ENCODE measurements at places on chromosomes 13 and 19.
A peak's percentile ranks its signal among the peaks of the same experiment; 100 is the strongest.

DNA sequence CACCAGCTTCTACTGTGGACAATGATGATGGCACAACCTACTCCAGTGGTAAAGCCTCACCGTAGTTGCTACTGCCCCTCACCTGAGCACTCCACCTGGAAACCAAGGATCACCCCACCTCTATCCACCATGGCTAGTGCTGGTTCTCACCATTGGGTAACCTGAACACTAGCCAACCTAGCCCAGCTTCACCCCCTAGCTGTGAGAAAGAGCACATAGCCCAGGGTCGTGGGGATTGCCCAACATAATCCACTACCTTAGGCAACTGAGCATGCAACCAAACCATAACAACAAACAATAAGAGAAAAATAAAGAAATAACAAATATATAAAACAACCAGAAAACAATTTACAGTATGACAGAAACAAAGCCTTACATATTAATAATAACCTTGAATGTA, 560.1 kb downstream of the DIAPH3 start:
- DNase-seq, result no peak

DNA sequence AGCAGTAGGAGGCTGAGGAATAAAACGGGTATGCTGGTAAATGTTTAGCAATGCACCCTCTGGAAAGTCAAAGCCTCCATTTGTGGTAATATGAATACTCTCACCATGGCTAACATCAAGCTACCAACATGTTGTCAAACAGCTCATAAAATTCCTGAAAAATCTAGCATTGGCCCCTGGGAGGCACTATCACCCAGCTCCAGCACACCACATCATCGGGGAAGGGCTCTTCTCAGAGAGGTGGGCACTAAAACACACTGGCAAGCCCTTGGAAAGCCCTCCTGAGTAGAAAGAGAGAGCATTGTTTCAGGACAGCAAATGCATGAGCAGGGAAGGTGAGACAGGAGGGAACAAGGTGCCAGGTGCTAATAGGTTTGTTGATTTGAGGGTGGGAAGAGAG, 53.9 kb upstream of the FLT1 start:
- no peak for DNase-seq

DNA sequence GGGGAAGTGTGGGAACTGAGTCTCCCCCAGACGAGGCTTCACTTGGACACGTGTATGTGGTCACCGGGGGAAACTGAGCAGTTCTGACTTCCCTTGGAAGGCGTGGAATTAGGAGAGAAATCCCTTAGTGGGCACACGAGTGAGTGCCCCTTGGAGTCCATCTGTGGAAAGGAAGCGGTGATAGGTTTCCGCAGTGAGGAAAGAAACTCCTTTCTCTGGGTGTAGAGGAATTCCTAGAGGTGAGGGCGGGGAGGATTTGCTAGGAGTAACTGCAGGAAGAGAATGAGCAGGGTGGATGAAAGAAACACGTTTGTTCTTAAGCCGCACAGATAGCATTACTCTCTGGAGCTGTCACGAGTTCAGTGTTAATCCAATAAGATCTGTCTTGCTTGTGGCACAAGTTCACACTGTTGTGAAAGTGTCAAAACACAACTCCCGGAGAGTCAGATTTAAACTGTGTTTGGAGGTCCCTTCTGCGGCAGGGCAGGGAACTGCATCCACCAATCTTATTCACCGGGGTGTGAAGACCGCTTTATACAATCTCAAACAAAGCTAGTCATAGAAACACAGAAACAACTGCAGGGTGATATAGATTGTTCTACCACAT, 1.2 kb downstream of the KL start:
- DNase-seq, result peak; percentile 38

DNA sequence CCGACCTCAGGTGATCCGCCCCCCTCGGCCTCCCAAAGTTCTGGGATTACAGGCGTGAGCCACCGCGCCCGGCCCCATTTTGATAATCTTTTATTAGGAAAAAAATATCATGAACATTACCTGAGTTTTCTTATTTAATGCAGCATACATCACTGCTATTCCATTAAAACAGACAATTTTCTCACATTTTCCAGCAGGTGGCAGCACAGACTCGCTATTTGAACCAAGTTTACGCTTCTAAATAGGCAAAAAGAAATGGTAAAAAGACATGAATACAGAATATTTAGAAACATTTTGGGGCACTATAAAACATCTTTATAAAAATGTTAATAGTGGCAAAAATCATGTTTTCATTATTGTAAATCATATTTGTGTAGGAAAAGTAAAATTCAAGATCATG, 903.1 kb downstream of the SLITRK6 start:
- no peak for DNase-seq

DNA sequence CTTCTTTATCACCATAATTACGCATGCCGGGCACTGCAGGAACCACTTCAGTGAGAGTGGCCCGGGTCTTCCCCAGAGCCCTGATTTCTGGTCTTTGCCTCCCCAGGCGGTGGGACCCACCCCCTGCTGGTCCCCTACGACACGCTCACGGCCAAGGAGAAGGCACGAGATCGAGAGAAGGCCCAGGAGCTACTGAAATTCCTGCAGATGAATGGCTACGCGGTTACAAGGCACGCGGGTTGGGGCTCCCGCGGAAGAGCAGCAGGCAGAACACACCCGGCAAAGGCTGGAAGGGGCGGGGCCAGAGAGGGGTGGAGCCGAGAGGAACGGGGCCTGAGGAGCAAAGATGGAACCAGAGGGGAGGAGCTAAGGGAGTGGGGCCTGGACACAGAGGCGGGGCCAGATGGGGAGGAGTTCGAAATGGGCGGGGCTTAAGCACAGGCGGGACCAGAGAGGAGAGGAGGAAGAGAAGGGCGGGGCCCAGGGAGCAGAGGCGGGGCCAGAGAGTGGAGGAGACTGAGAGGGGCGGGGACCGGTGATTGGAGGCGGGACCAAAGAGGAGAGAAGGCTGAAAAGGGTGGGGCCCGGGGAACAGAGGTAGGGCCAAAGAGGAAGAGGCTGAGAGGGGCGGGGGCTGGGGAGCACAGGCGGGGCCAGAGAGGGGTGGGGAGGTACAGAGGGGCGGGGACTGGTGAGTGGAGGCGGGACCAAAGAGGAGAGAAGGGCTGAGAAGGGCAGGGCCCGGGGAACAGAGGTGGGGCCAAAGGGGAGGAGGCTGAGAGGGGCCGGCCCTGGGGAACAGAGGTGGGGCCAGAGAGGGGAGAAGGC, 73.4 kb downstream of the RYR1 start:
- DNase-seq, result peak; percentile 63

GRCh38 chr19:51274049-51274770, 23.3 kb downstream of the SIGLECL1 start:
- DNase-seq, result no peak

- no peak for DNase-seq
Observed at GRCh38 chr13:111123221-111123620, 8.1 kb downstream of the ARHGEF7 start.

DNA sequence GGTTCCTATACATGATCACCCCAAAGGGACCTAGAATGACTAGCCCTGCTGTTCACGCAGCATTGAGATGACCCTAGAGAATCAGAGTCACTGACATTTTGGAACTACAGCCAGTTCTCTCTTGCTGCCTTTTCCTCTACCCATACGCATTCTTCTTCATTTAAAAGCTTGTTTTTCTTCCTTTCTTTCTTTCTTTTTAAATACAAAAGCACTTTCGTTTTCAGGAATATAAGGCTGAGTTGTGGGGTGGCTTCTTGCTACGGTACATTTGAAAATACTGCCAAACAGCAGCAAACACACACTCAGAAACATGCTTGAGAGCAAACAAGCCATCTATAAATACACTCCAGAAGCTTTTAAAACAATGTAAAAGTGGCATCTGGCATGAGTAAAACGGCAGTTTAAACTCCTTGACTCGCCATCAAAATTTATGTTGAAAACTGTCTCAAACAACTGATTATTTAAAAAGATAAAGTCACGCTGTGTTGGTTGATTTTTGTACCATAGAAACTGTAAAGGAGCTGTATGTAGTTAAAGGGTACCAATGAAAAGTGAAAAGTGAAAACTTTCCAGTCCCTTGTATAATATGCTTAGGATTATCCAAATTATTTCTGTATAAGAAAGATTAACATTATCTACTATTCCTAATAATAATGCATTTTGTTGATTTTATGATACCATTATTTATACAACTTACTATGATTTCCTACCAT, 95.6 kb downstream of the PCDH9 start:
- DNase-seq, result no peak

DNA sequence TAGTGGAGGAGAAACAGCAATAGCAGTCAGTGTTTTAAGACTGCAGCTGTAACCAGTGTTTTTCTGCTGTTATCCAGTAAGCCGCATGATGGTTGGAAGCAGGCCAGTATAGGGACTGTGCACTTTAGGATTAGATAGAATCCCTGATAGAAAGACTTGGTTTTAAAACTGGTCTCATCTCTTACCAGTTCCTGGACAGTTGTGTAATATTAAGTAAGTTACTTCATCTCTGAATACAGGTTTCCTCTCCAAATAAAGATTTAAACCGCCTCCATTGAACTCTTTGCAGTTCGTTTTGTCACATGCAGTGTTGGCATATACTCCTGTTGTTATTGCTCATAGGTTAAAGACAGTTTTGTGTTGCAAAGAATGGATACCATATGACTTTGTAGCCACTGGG, 25.6 kb downstream of the URI1 start:
- no peak for DNase-seq

DNA sequence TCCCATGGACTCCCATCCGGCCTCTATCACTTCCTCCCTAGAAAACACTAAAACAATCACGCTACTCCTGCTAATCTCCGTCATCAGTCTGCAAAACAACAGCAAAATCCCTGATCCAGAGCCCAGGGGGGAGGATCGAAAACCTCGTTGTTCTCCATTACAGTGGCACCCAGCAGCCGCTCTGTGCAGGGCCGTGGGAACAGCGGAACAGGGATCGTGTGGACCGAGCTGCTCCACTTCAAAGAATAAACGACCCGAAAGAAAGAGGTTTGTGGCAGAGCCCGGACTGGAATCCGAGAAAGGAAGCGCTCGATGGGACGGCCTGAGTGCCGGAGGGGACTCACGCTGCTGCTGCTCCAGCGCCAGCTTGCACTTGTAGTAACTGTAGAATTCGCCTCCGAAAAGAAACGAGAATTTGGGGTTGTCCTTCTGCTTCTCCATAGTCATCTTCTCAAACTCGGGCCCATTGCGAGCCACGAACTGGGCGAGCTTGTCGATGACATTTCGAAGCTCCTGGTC, 652 bp downstream of the CHERP start:
- DNase-seq, result no peak

DNA sequence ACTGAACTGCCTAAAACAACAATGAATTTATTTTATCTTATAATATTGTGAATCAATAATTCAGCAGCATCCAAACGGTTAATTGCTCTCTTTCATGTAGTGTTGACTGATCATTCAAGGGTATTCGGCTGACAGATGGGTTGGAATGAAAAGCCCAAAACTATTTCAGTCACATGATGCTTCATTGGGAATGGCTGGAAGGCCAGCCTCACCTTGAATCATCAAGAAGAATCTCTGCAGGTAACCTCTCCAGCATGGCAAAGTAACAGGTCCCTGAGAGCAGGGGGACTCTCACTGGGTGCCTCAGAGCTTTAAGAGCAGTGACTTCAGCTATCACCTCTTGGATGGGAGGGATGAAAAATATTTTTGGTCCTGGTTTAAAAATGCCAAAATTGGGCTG, 1395.7 kb downstream of the OLFM4 start:
- no peak for DNase-seq

DNA sequence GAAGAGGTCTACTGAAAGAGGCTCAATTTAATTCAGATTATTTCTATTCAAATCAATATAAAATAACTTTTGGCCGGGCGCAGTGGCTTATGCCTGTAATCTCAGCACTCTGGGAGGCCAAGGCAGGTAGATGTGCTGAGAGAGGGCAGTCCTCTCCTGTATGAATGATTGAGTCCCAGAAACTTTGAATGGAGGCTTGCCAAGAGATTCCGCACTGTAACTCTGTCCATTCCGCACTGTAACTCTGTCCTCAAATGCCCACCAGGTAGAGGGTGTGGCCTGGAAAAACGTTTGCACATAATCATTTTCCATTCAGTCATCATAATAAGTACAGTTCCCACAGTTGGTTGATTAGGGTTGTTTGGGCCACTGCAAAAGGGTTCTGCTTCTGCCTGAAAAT, 274.7 kb upstream of the SOX21 start:
- no peak for DNase-seq

- no peak for DNase-seq
Observed at GRCh38 chr13:103546271-103546670, 480.1 kb upstream of the SLC10A2 start.

GRCh38 chr19:19192910-19193423, 909 bp downstream of the RFXANK start:
- DNase-seq, result no peak

- DNase-seq, result no peak
Observed at GRCh38 chr19:55383279-55384130, 587 bp downstream of the TMEM238 start.

- no peak for DNase-seq
Observed at GRCh38 chr19:42206871-42207755, 10.4 kb downstream of the DEDD2 start.

GRCh38 chr13:61276401-61276800, 139.2 kb downstream of the PCDH20 start:
- no peak for DNase-seq

GRCh38 chr19:11387162-11388034, 3.3 kb upstream of the EPOR start:
- no peak for DNase-seq

DNA sequence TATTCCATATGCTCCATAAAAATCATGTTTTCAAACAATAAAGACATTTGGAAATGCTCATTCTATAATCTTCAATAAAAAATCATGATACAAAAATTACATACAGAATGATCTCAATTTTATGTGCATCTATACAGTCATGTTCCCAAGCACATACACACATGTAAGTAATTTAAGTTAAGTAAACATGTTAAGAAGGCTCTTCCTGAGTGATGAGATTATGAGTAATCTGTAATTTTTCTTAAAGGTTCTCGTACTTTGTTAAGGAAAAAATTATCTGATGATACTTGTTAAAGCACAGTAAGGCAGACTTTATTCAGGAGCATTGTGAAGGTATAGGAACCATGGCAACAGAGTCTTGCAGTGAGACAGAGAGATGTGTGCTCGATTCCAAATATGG, 30.0 kb upstream of the DLEU7 start:
- DNase-seq, result no peak

DNA sequence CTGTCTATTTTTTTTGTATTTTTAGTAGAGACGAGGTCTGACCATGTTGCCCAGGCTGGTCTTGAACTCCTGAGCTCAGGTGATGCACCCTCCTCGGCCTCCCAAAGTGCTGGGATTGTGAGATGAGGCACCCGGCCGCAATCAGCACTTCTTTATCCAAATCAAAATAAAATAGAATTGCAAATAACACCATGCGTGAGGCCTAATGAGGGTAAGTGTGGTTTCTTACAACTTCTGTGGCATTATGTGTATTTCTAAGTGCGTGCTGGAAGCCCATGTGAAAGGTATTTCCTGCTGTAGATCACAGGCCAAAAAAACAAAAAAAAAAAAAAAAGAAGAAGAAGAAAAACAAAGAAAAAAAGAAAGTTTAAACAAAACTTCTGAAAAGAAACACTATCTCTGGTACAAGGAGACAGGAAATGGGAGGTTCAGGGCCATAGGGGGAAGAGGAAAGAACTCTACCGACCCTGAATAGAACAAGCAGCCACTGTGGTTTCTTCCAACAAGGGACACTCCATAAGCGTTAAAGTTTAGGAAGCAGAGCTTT, 3.0 kb upstream of the GRAMD1A start:
- DNase-seq, result no peak
